ENCODE measurements at places on chromosomes 7 and 10.

DNA sequence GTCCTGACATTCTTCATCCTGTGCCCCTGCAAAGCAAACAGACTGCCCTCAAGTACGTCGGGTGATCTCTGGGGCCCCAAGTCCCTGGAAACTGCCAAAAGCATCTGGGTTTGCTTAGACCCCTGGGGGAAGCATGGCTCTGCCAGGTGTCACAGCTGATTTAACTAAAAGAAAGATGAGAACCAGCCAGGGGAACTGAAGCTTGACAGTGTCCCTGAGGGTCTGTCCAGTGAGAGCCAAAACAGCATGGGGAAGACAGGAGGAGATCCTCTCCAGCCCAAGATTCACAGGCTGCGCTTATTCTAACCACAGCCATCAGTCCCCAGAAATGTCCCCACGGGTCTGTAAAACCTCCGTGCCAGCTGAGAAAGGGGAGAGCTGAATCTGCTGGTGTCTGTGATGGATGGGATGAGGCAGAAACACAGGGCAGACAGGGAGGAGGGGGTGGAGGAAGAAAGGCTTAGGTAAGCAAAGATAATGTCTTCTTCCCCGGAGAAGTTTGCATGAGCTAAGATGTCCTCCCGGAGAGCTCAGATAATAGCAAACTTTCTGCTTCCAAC lies 21.3 kb downstream of the CCDC3 start:
- no peak for DNase-seq

DNA sequence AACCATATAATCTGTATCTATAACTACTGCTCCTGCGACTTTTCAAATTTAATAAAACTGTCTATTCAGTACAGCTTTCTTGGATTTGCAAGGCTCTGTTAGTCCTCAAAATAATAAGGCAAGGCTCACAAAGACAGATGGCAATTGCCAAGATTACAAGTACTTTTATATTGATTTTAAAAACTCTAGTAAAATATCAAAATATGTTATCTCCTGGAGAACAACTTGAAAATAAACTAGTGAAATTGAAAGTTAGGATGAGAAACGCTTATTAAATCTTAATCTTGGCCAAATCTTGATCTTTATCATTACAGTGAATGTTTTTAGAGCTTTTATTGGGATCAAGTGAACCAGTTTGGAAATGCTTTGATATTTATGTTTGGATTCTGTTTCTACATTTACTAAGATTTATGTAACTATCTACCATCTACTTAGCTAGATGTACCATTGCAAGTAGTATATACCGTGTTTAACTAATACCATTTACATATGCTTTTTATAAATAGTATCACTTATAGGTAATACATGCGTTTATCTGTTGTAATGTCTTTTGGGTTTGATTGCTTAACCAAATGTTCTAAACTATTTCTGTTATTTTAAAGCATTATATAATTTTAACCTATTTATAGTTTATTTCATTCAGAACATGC lies 70.0 kb downstream of the CABCOCO1 start:
- DNase-seq, result no peak

- DNase-seq, result no peak
Measured at GRCh38 chr7:132103718-132104117, 472.6 kb downstream of the PLXNA4 start.

DNA sequence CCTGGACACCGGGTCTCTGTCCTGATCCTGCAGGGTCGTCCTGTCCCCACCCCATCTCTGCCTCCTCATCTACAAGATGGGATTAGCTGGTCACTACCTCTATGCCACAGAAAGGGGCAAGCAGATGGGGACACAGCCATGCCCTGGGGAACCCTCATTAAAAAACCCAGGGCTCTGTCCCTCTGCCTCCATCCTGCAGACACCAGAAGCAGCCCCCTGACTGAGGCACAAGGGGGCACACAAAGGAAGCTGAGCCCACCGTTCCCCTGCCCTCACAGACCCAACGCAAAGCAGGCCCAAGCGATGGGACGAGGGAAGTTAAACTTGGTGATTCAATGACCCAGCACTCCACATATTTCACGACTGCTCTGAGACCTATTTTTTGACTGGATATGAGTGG lies 142.4 kb downstream of the TCERG1L start:
- no peak for DNase-seq

GRCh38 chr10:51879238-51879637 lies 179.8 kb upstream of the CSTF2T start:
- peak; percentile 38 for DNase-seq

DNA sequence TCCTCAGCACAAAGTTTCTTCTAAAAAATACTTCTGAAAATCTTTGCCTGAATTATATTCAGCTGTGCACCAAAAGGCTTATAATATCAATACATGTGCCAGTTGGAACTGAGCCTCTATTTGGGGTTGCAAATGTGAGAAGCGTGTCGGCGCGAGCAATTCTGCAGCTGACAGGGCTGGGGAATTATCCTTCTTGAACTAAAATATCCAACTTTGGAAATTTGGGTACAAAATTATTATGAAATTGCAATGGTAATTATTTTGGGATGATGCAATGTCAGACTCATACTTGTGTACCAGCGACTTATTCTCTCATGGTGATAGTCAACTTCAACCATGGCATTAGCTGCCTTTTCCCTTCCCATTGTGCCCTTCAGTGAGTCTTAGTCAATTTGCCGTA lies 507.0 kb upstream of the KLF6 start:
- no peak for DNase-seq

DNA sequence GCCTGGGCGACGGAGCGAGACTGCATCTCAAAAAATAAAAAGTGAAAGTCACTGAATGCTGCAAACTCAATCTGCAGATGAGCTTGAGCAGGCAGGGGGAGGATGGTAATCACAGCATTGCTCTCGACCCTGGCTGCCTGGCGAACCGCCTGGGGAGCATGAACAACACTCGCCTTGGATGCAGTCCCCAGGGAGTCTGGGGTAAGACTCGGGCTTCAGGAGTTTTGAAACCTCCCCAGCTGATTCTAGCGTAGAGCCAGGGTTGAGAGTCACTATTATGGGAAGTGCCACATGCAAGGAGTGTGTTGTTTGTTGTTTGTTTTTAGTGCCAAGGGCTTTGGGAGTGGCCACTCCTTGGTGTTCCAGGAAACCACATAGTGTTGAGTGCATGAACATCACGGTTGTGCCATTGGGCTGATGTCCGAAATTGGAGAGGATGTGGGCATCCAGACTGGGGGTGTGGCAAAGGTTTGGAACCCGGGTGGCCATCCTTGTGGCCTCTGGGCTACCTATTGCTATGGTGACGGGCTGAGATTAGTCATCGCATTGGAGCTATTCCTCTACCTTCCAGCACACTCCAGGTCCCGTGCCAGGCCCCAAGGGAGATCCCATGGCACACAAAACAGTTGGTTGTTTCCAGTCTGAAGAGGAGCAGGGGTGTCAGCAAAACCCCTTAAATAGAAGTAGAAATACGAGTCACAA lies 92.6 kb downstream of the RGS10 start:
- peak; percentile 89 for DNase-seq

GRCh38 chr10:26950934-26951333 lies 90.2 kb upstream of the ABI1 start:
- DNase-seq, result no peak

DNA sequence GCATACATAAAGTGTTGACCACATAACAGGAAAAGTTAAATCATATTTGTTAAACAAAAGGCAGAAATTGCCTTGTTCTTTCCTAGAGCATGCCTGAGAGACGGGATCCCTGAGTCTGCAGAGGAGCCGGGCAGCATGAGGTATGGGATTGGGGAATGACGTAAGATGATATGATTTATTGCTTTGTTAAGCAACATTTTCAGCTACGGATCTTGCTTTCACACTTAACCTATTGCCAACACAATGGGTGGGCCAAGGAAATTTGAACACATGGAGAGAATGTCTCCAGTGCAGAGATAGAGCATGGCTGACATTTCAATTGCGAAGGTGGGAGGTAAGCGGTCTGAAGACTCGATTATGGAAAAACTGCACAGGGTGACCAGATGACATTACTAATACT lies 76.7 kb downstream of the EMX2 start:
- no peak for DNase-seq

- no peak for DNase-seq
Measured at GRCh38 chr7:135209225-135209834, 2.0 kb downstream of the WDR91 start.

DNA sequence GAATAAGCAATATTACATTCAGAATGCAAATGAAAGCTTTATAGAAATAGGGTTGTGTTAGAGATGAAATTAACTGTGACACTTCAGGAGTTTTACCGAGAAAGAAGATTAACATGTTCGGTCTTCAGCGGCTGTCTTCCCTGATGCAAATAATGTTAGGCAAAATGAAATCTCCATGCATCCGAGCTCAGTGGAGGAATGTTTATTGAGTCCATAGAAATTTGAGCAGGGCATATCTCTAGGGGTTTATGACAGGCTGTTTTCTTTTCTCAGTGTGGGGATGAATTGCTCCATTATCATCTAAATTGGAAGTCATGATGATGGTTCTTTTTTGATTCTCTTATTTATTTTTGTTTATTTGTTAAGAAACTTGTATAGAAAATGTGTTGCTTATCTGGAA lies 31.7 kb downstream of the DYNC1I1 start:
- no peak for DNase-seq

DNA sequence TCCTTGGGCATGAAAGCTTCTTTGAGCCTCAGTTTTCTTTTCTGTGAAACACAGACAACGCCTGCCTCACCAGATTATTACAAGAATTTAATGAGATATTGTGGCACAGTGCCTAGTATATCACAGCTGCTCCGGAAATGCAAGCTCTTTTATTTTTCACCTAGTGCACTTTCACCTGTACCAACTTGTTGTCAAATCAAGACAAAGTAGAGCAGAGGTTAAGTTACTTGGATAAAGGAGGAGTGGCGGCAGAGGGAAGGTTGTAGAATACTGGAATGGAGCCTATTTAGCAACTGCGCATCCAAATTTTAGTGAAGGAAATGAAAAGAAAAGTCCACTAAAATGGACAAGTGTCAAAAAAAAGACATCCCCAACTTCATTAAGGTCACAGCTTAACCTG lies 54.9 kb upstream of the RHOBTB1 start:
- no peak for DNase-seq

DNA sequence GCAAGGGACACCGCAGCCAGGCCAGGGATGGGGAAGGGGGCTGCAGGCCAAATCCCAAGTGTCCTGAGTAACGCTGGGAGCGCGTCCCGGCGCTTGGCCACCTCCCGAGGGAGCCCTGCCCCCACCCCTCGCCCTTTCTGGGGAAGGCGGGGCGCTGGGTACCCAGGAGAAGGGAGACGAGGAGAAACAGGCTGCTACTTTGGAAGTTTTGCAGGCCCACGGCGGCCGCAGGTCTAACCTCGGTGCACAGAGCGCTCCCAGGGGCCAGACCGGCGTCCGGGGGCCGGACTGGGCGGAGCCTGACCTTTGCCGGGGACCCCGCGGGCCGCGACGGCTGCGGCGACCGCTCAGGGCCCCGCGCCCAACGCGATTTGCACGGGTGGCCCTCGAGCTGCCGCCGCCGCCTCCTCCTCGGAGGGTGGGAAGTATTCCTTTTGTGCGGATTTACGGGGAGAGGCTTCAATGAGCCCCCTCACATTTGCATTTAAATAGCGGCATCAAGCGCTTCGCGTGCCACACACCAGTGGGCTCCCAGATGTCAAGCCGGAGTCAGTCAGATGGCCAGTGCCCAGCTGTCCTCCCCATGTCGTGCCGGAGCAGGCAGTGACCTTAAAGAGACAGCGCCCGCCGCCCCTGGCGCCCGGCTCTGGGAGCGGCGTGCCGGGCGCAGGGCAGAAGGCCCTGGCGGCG lies 3.0 kb upstream of the EBF3 start:
- no peak for DNase-seq

- no peak for DNase-seq
Measured at GRCh38 chr10:70964245-70964644, 75.9 kb upstream of the PCBD1 start.

GRCh38 chr7:92833766-92834506 lies 2.4 kb downstream of the CDK6 start:
- DNase-seq, result peak; percentile 10

GRCh38 chr7:73679709-73680108 lies 3.5 kb downstream of the DNAJC30 start:
- DNase-seq, result no peak

GRCh38 chr7:48426966-48427555 lies 255.8 kb downstream of the ABCA13 start:
- DNase-seq, result no peak

DNA sequence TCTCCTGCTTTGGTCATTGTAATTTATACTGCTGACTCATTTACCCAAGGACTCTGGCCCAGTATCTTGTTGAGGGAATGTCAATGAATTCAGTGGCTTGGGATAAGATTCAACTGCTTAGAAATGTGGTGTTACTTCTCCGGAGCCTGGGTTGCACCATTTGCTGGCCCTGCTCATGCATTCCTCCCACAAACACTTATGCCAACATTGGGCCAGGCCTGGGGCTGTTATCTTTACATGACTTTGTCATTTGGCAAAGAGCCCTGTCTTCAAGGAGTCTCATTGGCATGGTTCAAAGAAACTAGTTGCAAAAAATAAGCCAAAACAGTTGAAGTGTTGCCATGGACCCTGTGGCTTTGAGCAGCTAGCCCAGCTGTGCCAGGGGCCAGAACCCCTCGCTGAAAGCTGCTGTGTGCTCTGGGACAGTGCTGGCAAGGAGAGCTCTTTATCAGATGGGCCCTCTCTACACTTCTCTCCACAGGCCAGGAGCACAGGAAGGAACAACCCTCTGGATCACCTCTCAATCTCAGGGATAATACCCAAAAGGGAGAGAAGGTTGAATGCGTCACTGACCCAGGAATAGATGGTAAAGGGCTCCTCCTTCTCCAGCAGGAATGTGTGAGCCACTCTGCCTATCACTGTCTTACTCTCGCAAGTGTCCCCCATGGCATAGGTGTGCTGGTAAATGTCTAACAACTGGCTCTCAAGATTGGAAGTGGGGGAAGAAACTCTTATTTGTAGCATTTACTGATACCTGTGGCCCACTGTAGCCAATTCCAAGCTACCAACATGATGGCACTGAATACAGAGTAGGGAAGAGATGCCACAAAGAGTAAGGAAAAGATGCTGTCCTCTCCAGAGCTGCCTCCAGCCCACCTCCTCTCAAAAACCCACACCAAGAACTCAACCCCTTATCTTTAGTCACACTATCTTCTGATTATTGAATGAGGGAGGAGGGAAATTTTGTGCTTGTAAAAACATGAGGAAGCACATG lies 23.5 kb upstream of the PDE1C start:
- peak; percentile 41 for DNase-seq

- no peak for DNase-seq
Measured at GRCh38 chr7:74412056-74412455, 41.6 kb upstream of the GTF2IRD1 start.

DNA sequence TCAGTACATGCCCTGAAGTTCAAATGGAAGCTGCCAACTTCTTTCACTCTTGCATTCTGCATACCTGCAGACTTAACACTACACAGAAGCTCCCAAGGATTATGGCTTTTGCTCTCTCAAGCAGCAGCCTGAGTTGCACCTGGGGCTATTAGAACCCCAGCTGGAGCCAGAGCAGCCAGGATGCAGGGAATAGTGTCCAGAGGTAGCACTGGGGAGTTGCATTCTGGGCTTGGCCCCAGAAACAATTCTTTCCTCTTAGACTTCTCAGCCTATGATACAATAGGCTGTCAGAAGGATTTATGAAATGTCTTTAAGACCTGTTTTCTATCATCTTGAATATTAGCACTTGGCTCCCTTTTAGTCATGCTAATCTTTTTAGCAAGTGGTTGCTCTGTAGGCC lies 886.7 kb upstream of the GHITM start:
- DNase-seq, result no peak

- DNase-seq, result no peak
Measured at GRCh38 chr7:30575910-30576309, 18.8 kb upstream of the GARS1 start.

- no peak for DNase-seq
Measured at GRCh38 chr7:131096267-131096927, 231.3 kb upstream of the MKLN1 start.
